Glomerular endothelial cell (primary cell): ENCODE measurements at places on chromosomes 7 and 10. TPM values are rescaled to one million over a fixed set of nuclear protein-coding genes. Genes with fewer than 3 reads are reported as not detected.

The ZFAND2A gene
- total RNA-seq, result 18.1 and 23.5 TPM in 2 replicates

The CPXM2 gene
- total RNA-seq, result 0.19 and 0.41 TPM in 2 replicates

The ACSL5 gene
- total RNA-seq, result 22.5 and 24.7 TPM in 2 replicates

The WNT8B gene
- total RNA-seq, result not detected in 2 replicates

The RSPH10B gene
- 0.05 TPM in 1 of 2 replicates, not detected in the other for total RNA-seq

The SGCE gene
- 87.5 and 93.9 TPM in 2 replicates for total RNA-seq

DNA sequence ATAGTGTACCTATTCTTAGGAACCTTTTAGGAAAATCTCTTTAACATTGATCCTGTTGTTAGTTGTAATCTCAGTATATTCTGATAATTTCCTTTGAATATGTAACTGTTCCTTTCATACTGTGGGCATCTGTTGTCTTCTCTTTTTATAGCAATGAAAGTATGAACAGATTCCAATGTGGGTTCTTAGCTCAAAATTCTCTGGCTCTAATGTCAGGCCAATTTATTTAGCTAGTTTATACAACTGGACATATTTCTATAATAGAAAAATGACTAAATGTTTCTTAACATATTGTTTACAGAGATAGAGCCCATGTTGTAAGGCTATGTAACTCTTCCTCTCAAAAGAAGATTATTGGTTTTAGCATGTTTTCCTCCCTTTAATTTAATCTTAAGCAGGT lies 363.2 kb downstream of the AUTS2 start:
- DNase-seq, result no peak

GRCh38 chr10:110600487-110601101 lies 33.1 kb downstream of the SMC3 start:
- DNase-seq, result peak; percentile 71

DNA sequence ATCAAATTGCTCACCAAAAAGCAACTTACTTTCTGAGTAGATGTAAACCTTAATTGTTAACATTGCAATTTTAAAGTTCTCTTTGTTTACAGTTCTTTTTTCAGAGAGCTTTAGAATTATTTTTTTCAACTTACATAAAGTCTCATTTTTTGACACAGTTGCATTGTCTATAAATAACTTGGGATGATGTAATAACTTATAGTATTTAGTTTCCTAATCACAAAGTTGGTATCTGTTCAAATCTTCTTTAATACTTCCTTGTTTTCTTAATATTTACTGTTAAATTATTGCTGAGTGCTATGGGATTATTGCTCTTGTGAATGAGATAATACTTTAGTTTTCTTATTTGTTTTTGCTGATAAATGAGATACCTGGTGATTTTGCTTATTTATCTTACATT lies 18.9 kb upstream of the SUV39H2 start:
- no peak for DNase-seq

- DNase-seq, result no peak
Measured at GRCh38 chr10:128275388-128276177, 149.4 kb upstream of the MKI67 start.

GRCh38 chr10:122163174-122164022 lies 107.7 kb upstream of the BTBD16 start:
- no peak for DNase-seq

- no peak for DNase-seq
Measured at GRCh38 chr10:102085336-102085735, 20.2 kb downstream of the HPS6 start.
